ENCODE measurements at places on chromosomes 6 and 20. TPM values are rescaled to one million over a fixed set of nuclear protein-coding genes. Genes with fewer than 3 reads are reported as not detected.

The C6orf58 gene
- total RNA-seq: not detected

- no peak for DNase-seq
- no peak overlapping the region for H3K4me3 ChIP-seq
- H3K27ac ChIP-seq: no peak overlapping the region
- no peaks in the 10 kb centered on the region for H3K4me1 ChIP-seq
- H3K36me3 ChIP-seq: peaks cover 68% of the 10 kb centered on the region
Measured at GRCh38 chr20:62274332-62274950, 28.4 kb upstream of the ADRM1 start.

DNA sequence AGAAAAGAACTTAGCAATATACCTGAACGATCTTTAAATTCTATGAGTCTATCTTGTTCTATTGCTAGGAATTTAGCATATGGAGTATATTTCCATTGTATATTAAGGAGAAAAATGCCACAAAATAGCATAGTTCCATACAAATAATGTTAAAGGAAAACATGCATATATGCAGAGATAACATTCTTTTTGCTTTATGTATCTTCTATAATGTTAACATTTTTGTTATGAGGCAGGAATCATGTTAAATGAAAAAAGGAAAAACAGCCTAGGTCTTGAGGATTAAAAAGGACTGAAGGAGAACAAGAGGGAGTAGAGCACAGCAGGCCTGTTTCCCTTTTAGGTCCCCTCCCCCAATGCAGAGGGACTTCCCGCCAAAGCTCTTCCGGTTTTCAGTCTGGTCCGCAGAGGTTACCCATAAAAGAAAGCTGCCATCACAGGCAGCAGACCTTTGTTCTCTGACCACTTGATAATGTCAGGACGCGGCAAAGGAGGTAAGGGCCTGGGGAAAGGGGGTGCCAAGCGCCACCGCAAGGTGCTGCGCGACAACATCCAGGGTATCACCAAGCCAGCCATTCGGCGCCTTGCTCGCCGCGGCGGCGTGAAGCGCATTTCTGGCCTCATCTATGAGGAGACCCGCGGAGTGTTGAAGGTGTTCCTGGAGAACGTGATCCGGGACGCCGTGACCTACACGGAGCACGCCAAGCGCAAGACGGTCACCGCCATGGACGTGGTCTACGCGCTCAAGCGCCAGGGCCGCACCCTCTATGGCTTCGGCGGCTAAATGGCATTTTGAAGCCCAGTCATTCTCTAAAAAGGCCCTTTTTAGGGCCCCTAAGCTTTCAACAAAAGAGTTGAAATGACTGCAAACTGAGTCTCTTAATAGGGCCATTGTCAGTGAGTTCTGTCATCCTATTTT, 108.4 kb upstream of the PRSS16 start:
- no peaks in the 10 kb centered on the region for H3K36me3 ChIP-seq
- no peaks in the 10 kb centered on the region for H3K27me3 ChIP-seq
- H3K4me1 ChIP-seq: peaks cover 26% of the 10 kb centered on the region
- H3K27ac ChIP-seq: peak overlapping the region; percentile 86
- peak overlapping the region; percentile 74 for H3K4me3 ChIP-seq
- peak; percentile 67 for DNase-seq

DNA sequence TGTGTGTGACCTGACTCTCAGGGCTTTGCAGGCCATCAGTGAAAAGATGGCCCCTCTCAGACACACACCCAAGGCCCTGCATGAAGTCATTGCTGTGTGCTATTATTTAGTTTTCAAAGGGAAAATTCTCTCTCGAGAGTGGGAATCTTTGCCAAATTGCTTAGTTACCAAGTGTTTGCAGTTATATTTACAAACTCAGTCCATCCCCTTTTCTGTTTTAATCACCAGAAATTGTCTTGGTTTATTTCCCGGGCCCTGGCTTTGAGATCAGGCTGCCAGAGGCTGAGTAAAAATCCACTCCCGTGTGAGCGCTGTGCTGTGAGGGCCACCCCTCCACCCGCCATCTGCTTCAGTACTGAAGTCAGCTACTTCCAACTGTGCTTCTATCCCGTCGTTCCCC, 163.1 kb downstream of the SOD2 start:
- H3K36me3 ChIP-seq: no peaks in the 10 kb centered on the region
- no peaks in the 10 kb centered on the region for H3K27me3 ChIP-seq
- H3K27ac ChIP-seq: no peak overlapping the region
- H3K4me1 ChIP-seq: no peaks in the 10 kb centered on the region
- no peak overlapping the region for H3K4me3 ChIP-seq

DNA sequence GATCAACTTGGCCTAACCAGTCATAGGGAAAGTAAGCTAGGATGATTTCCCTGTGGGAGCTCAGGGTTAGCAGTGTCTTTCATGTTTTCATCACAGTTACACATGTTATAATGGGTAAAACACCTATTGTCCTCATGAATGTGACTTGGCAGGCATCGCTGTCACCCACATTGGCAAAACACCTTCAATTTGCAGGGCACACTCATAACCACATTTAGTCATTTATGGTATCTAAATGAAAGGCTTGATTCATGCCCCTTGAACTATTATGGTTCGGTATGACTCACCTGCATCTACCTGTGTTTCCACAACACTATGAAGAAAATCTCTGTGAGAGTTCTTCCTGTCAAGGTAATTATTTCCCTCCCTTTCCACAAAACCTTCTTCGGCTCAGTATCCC, 49.2 kb downstream of the FRK start:
- no peak for DNase-seq
- no peaks in the 10 kb centered on the region for H3K4me1 ChIP-seq
- H3K27ac ChIP-seq: no peak overlapping the region

GRCh38 chr6:161023316-161023715, 31.7 kb downstream of the MAP3K4 start:
- H3K4me3 ChIP-seq: no peak overlapping the region
- no peaks in the 10 kb centered on the region for H3K4me1 ChIP-seq
- H3K36me3 ChIP-seq: no peaks in the 10 kb centered on the region
- no peak for DNase-seq
- H3K27me3 ChIP-seq: no peaks in the 10 kb centered on the region

- no peak for DNase-seq
- H3K36me3 ChIP-seq: no peaks in the 10 kb centered on the region
- no peak overlapping the region for H3K27ac ChIP-seq
- no peaks in the 10 kb centered on the region for H3K4me1 ChIP-seq
Measured at GRCh38 chr20:4848041-4848440, 126.3 kb downstream of the PRND start.

DNA sequence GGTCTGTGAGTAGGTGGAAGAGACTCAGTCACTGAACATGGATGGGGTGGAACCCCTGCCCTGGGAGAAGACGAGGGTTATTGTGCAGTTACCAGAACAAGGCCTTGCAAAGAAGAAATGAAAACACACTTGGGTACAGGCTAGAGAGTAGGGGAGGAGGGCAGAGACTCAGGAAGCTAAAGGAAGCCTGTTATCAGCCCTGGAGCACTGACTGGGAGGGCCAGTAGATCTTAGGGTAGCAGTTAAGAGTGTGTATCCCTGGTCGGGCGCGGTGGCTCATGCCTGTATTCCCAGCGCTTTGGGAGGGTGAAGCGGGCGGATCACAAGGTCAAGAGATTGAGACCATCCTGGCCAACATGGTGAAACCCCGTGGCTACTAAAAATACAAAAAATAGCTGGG, 74.4 kb downstream of the SASH1 start:
- no peaks in the 10 kb centered on the region for H3K4me1 ChIP-seq
- DNase-seq: no peak
- no peaks in the 10 kb centered on the region for H3K36me3 ChIP-seq
- no peaks in the 10 kb centered on the region for H3K27me3 ChIP-seq
- H3K4me3 ChIP-seq: no peak overlapping the region

DNA sequence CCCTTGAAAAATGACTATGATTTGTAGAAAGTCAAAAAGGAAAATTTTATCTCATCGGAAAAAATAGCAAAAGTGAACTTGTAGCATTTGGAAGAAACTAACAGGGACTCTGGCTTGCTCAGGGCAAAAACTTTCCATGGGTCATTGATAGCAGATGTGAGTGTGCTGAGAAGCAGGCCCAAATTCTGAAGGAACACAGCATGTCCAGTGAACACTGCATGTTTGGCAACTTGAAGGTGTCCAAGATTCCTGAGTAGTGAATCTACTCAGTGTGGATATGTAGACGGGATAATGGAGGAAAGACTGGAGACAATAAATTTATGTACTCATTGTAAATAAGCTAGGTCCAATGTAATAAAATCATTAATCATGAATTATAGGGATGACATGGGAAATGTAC, 8.2 kb downstream of the SLC17A2 start:
- no peak for DNase-seq
- H3K4me3 ChIP-seq: no peak overlapping the region
- no peaks in the 10 kb centered on the region for H3K4me1 ChIP-seq
- H3K36me3 ChIP-seq: no peaks in the 10 kb centered on the region
- no peaks in the 10 kb centered on the region for H3K27me3 ChIP-seq

DNA sequence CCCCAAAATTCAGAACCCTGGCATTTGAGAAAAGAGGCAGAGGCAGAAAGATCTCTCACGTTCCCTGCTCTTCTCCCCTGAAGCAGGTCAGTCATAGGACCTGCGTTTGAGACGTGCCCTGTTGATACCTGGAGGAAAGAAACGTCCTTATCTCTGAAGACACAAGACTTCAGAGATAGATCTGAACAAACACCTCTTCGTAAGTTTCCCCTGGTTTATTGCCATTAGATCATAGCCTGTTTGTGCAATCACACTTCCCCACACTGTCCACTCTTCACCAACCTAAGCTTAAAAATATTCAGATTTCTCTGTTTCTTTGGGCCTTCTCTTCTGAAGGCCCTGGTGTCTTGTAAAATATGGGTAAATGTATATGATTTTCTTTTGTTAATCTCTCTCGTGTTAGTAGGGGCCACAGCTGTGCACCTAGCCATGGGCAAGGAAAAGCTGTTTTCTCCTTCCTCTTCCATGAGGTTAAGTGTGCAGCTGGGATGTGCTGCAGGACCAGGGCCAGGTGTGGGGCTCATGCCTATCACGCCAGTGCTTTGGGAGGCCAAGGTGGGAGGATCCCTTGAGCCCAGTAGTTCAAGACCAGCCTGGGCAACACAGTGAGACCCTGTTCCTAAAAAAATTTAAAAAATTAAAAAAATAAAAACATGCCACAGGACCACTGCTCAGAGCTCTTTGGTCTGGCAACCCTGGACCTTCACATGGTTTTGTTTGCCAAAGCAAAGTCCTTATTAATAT, 4.7 kb upstream of the SLC22A2 start:
- DNase-seq: no peak
- H3K4me1 ChIP-seq: no peaks in the 10 kb centered on the region
- H3K36me3 ChIP-seq: no peaks in the 10 kb centered on the region
- no peak overlapping the region for H3K27ac ChIP-seq
